ENCODE measurements at places on chromosomes 7 and 10.

DNA sequence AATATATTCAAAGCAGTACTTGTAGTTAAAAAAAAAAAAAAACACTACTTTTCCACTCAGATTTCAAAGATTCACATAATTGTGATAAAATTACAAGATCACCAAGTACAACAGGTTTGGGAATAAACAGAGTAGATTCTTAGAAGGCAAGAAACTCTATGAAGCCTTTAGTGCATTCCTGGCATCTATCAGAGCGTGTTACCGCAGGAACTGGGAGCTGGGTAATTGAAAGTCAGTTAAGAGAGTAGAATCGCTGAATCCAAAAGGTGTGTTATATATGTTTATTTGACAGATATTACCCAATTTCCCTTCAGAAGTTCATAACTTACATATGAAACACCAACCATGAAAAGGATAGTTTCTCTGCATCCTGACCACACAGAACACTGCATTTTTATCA is 159.2 kb upstream of the PLXNA4 start:
- no peak for DNase-seq

DNA sequence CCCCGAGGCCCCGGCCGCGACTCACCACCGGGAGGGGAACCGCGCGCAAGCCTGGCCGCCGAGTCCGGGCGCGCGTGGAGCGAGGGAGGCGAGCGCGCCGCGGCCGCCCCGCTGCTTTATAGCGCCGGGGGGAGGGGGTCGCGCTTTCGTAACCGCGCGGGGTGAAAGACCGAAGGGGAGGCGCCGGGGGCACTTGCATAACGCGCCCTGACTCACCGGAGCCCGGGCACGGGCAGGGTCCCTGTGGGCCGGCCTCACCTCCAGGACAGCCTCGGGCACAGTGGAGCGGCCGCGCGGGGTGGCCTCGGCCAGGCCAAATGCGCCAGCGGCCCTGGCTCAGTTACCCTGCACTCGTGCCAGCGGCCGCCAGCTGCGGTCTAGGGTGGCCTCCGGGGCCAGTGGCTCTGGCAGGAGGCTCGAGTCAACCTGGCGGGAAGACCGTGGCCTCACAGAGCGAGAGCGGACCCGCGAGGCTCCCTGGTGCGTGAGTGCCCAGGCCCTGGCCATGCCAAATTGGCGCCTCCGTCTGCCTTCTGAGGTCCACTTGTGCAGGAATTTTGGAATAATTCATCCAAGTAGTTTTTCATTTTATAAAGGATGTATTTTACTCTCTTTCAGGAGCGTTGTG is at the start of gene RBP4:
Gene RBP4, minus strand, starts transcription at position 90 of the 628 bp plus-strand sequence. CDS start 207 bp downstream, outside the sequence.
- DNase-seq = no peak

GRCh38 chr7:57769131-57769530 is 319.2 kb downstream of the ZNF716 start:
- DNase-seq = no peak

DNA sequence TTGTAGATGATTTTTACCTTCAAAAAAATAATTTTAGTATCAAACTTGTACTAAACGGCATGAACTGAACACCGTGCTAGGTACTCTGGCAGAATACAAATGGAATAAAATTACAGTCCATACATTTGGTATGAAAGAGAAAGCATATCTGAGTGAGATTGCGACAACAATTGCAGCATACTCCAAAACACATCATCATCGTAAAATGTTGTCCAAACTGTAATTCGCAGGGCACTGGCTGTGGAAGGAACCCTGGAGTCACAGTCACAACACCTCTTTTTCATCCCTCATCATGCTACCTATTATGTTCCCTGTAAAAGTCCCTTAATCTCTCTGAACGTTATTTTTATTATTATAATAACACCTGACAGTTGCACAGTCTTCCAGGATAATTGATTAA is 13.5 kb downstream of the CREM start:
- no peak for DNase-seq

- no peak for DNase-seq
Measured at GRCh38 chr10:74486659-74487058, 335.6 kb downstream of the ADK start.

DNA sequence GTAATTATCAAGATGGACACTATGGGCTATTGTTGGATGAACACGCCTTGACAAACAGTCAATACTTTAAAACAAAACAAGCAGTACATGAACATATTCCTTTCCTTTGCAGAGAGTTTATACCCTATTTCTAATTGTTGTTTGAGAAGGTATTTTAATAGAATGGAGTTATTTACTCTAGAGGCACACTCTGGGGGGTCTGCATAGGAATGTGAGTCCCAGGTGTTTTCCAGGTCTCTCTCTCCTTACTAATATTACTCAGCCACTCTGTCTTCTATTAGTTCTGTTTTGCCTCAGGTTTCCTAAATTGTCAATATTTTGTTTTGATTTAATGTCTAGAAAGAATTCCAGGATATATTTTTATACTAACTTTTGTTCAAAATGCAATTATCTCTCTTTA is 1091.4 kb downstream of the CNTNAP2 start:
- no peak for DNase-seq

- DNase-seq = no peak
Measured at GRCh38 chr10:57513637-57514036, 754.1 kb downstream of the IPMK start.

GRCh38 chr10:74164716-74165529 is 13.9 kb downstream of the ADK start:
- DNase-seq = no peak

- DNase-seq = no peak
Measured at GRCh38 chr10:505419-505818, 184.0 kb downstream of the DIP2C start.

DNA sequence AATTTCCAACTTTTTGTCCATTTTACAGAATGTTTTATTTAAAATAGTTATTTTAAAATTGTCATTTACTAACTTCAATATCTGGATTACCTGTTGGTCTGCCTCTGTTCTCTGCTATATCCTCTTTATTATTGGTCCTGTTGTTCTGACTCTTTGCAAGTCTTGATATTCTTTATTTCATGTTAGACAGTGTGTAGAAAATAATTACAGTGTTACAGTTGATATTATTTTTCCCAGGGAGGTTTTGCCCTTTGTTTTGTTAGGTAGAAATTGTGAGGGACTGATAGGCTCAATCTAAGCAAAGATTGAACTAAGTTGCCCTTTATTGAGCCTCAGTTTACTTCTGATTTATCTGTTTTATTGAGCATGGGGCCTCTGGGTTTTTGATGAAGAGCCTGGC is 49.4 kb upstream of the CADPS2 start:
- DNase-seq = no peak

DNA sequence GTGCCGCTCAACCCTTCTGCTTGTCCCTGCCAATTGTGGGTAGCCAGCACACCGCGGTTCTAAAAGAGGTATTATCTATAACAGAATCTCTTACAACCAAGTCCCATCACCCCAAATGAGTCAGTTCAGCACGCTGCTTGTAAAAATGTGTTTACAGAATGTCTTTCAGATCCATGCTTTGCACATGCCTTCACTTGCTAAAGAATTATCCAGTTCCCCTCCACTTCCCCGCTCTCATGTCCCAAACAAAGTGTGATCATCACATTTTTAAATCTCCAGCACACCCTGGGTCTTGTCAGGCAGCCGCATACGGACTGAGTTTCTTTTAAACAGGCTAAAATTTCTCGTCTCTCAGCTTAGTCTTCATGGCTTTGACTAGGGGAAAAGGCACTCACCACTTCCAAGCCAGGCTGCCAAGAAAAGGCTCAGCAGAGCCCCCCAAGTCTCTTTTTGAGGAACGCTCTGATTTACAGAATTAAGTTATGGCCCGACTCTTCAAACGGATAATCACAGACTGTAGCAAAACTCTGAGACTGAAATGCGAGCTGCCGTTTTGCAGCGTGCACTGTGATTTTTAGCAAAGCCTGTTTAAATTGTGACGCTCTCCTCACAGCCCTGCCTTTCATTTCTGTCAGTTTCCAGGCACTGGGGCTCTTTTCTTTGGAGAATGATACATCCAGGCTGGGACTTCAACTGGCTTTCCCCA is 29.8 kb upstream of the FGFR2 start:
- no peak for DNase-seq

GRCh38 chr10:131998845-131999681 is 17.3 kb upstream of the BNIP3 start:
- DNase-seq = no peak
